ENCODE measurements at places on chromosomes 3 and 15.

DNA sequence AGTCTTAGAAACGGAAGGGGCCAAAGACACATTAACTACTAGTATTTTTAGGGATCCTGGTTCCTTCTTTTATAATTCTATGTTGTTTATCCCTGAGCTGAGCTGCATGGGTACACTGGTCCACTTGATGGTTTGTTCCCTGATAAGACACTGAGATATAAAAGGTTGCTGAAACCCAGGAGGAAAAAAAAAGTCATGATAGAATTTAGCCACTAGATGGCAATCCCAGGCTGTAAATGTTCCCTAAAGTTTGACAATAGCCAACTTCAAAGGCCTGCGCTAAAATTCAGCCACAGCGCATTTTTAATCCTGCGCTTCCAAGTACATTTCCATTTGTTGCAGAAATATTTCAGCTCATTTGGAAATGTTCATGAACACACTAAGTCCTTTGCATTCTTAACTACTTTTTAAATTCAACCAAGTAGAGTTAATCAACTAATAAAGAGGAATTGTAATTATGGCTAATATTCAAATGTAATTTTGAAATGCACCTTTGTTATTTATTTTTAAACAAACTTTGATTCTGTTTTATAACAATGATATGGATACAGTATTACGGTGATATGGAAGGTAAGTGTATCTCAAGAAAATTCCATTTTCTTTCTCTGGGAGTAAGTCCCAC lies 249.3 kb upstream of the FEZF2 start:
- peak; percentile 41 for DNase-seq

GRCh38 chr15:60374628-60375081 lies 23.1 kb downstream of the ANXA2 start:
- DNase-seq, result no peak

- DNase-seq, result no peak
These were observed 141.7 kb downstream of the RPLP1 start for GRCh38 chr15:69593981-69594966.

DNA sequence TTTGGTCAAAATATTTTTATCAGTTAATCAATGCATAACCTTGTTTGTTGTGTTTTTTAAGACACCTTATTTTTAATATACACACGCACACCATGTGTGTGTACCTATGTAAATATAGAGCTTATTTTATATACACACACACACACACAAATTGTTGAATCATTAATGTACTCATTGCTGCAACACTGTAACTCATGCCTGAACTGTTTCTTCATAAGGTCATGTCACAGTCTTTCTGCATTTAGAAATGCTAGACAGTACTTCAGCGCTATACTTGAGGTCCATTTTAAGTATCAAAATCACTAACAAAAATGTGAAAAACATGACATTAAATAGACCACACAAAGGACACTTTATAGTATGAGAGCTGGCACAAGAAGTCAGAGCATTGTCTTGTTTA lies 589.4 kb downstream of the SI start:
- no peak for DNase-seq

- DNase-seq, result no peak
These were observed 84.1 kb downstream of the WNT5A start for GRCh38 chr3:55402886-55403609.

DNA sequence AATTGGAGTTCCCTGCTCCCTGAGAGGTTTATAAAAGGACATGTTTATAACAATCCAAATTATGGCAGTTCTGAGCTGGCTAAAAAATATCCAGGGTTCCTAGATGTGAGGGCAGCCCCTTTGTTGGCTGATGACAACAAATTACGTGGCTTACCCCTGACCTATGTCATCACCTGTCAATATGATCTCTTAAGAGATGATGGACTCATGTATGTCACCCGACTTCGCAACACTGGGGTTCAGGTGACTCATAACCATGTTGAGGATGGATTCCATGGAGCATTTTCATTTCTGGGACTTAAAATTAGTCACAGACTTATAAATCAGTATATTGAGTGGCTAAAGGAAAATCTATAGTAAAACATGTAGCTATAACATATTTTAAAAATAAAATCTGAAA lies 13.9 kb downstream of the AADAC start:
- peak; percentile 34 for DNase-seq

GRCh38 chr3:62209101-62209500 lies 164.2 kb downstream of the FEZF2 start:
- DNase-seq, result no peak

All from suppressor macrophage treated with lipopolysaccharide for 1 hour (primary cell).